ENCODE measurements at places on chromosomes 16 and 17. TPM values are rescaled to one million over a fixed set of nuclear protein-coding genes. Genes with fewer than 3 reads are reported as not detected.

GRCh38 chr17:20053361-20053964 is 44.3 kb downstream of the SPECC1 start:
- no peak for DNase-seq
- H3K36me3 ChIP-seq, result peaks cover 7% of the 10 kb centered on the region
- H3K4me1 ChIP-seq, result no peaks in the 10 kb centered on the region
- no peak overlapping the region for H3K27ac ChIP-seq
- no peak overlapping the region for H3K4me3 ChIP-seq

GRCh38 chr16:54633943-54634362 is 296.7 kb upstream of the IRX5 start:
- H3K27me3 ChIP-seq, result peaks cover 9% of the 10 kb centered on the region
- H3K4me3 ChIP-seq, result no peak overlapping the region
- no peak for DNase-seq

- no peak overlapping the region for H3K4me3 ChIP-seq
- no peaks in the 10 kb centered on the region for H3K36me3 ChIP-seq
- H3K27me3 ChIP-seq, result no peaks in the 10 kb centered on the region
- H3K27ac ChIP-seq, result no peak overlapping the region
Measured at GRCh38 chr16:53753431-53753830, 49.5 kb downstream of the FTO start.

GRCh38 chr17:13036751-13037150 is 18.9 kb upstream of the ELAC2 start:
- H3K4me3 ChIP-seq, result no peak overlapping the region
- H3K27ac ChIP-seq, result no peak overlapping the region
- peaks cover 6% of the 10 kb centered on the region for H3K4me1 ChIP-seq
- no peak for DNase-seq
- peaks cover 8% of the 10 kb centered on the region for H3K36me3 ChIP-seq

DNA sequence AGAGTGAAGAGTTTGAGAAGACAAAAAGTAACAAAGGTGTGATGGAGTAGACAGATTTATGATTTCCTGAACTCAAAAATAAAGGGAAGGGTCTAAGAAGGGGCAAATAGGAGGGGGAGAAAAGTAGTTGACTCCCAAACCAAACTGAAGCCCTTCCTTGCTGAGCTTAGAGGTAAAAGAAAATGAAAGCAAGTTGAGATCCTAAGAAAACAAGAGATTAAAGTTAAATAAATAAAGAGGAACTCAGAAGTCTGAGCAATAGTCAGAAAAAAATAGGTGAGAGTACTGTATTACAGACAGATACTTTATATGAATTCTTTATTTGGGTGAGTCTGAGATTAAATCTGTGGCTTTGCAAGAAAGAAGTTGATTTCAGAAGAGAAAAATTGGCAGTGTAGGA is 3.3 kb upstream of the PSMD12 start:
- H3K4me3 ChIP-seq, result no peak overlapping the region
- H3K36me3 ChIP-seq, result peaks cover 11% of the 10 kb centered on the region
- DNase-seq, result no peak
- no peaks in the 10 kb centered on the region for H3K27me3 ChIP-seq
- H3K27ac ChIP-seq, result no peak overlapping the region

- DNase-seq, result no peak
- no peaks in the 10 kb centered on the region for H3K27me3 ChIP-seq
- H3K36me3 ChIP-seq, result no peaks in the 10 kb centered on the region
- H3K4me1 ChIP-seq, result no peaks in the 10 kb centered on the region
Measured at GRCh38 chr16:1124795-1125194, 28.1 kb upstream of the CACNA1H start.

DNA sequence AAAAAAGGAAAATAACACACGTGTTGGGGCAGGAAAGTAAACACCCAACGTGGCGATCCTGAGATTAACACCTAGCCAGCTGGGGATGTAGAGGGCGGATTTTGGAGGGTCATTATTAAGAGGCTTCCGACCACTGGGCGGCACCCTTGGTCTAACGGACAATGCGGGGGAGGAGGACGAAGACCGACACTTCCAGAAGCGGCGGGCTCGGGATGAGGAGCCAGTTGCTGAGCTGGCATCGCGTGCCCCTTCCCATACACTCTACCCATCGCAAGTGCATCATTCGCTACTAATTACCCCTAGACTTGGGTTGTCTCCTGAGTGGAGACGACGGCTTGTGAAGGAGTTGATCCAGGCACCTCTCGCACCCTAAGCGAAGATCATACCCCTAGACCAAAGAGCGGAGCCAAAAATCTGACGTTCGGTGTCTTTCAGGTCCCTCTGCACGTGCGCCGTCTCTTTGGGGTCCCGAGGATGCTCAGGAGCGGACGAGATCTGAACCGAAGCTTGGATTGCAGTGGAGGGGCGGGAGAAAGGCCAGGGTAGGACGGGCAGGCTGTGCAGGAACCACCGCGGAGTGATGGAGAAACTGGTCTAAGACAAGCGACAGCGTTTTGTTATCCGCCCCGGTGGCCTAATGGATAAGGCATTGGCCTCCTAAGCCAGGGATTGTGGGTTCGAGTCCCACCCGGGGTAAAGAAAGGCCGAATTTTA is 17.6 kb downstream of the ZNF213 start:
- H3K27me3 ChIP-seq, result peaks cover 6% of the 10 kb centered on the region
- peaks cover 3% of the 10 kb centered on the region for H3K36me3 ChIP-seq
- DNase-seq, result peak; percentile 78
- peak overlapping the region; percentile 91 for H3K27ac ChIP-seq

- H3K4me1 ChIP-seq, result no peaks in the 10 kb centered on the region
- H3K27me3 ChIP-seq, result peaks cover 47% of the 10 kb centered on the region
- H3K36me3 ChIP-seq, result no peaks in the 10 kb centered on the region
- no peak for DNase-seq
- no peak overlapping the region for H3K4me3 ChIP-seq
Measured at GRCh38 chr17:5123343-5124124, 7.7 kb downstream of the USP6 start.

DNA sequence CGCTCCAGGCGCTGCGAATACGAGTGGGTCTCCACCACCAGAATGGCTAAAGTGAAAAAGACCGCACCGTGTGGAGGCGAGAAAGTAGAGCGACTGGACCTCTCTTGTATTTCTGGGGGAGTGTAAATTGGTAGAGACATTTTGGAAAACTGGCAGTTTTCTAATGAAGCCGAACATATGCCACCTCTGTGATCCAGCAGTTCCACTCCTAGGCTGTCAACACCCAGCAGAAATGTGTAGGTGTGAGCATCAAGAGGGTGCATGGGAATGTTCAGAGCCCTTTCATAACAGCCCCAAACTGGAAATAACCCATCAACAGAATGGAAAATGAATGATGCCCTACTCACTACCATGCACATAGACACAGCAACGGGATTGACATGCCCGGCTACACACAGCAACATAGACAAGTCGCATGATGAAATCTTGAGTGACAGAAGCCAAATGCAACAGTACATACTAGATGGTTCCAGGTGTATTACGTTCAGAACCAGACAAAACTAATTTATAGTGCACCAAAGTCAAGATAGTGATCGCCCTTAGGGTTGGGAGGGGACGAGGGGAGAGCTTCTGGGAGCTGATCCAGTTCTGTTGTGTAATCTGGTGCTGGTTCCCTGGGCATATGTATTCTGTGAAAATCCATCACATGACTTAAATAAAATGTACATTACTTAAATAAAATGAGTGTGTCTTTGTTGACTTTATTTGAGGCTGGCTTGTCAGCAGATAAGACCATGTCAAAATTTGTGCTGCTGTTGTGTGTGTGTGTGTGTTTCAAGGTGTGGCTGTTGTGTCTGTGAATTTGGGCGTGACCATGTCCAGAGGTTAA is 877 bp upstream of the BCL7C start:
- H3K27ac ChIP-seq, result peak overlapping the region; percentile 49
- H3K27me3 ChIP-seq, result no peaks in the 10 kb centered on the region

DNA sequence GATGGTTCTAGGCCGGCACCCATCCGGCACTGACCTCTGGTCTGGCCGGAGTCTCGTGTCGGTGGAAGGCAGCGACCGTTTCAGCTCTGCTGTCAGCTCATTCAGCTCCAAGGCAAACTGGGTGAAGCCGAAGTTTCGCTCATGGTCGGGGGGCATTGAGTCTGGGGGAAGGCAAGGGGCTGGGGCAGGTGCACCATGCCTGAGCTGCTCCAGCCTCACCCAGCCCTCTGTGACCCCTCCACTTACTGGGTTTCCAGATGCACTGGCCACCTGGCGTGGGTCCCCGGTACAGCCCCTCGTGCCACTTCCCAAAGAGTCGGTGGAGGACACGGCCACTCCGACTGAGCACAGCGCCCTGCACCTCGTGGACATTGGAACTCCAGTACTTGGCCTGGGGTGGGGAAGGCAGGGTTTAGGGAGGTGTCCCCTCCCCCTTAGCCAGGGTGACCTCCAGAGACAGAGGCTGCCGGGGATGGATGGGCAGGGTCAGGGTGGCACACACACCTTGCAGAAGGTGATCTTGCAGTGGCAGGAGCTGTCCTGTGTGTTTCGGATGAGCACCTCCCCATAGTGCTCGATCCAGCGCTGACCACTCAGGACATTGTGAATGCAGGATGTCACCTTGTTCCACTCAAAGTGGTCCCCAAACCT is 12.6 kb downstream of the OSBPL7 start:
- H3K4me3 ChIP-seq, result no peak overlapping the region
- H3K27me3 ChIP-seq, result no peaks in the 10 kb centered on the region
- no peaks in the 10 kb centered on the region for H3K36me3 ChIP-seq
- DNase-seq, result no peak
- H3K27ac ChIP-seq, result no peak overlapping the region

- no peaks in the 10 kb centered on the region for H3K36me3 ChIP-seq
- H3K4me1 ChIP-seq, result peaks cover 9% of the 10 kb centered on the region
- no peak overlapping the region for H3K4me3 ChIP-seq
- DNase-seq, result no peak
- H3K27ac ChIP-seq, result no peak overlapping the region
Measured at GRCh38 chr17:2020721-2021120, 4.4 kb downstream of the RTN4RL1 start.

GRCh38 chr17:78652913-78653312 is 75.7 kb upstream of the DNAH17 start:
- H3K27ac ChIP-seq, result no peak overlapping the region
- H3K27me3 ChIP-seq, result no peaks in the 10 kb centered on the region
- H3K36me3 ChIP-seq, result peaks cover 10% of the 10 kb centered on the region
- no peak for DNase-seq

GRCh38 chr17:6682339-6682738 is 30.8 kb downstream of the C17orf100 start:
- no peaks in the 10 kb centered on the region for H3K36me3 ChIP-seq
- H3K4me3 ChIP-seq, result no peak overlapping the region
- peaks cover 36% of the 10 kb centered on the region for H3K27me3 ChIP-seq
- H3K4me1 ChIP-seq, result no peaks in the 10 kb centered on the region

DNA sequence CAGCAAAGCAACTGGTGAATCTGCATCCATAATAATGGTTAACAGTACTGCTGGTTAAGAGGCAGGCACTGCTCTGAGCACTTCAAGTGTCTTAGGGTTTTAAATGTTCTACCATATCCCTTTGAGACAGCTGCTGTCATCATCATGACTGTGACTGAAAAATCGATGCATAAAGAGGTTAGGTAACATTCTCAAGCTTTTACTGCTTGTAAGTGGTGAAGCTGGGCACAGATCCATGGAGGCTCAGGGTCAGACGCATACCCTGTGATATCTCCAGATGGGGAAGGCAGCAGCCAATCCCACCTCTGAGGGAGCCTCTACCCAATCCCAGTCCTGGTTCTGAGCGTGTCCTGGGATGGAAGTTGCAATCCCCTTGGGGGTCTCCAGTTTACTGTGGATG is 57.6 kb upstream of the SOX9 start:
- no peaks in the 10 kb centered on the region for H3K4me1 ChIP-seq
- no peaks in the 10 kb centered on the region for H3K27me3 ChIP-seq
- DNase-seq, result no peak
- H3K27ac ChIP-seq, result no peak overlapping the region

The NUFIP2 gene
- total RNA-seq, result 72.9 TPM

The ZPBP2 gene
- 0.81 TPM for total RNA-seq

The NHERF1 gene
- total RNA-seq, result 81.2 TPM

The CCDC137 gene
- 26.1 TPM for total RNA-seq

The MAF gene
- total RNA-seq, result 46.7 TPM

The SLC35G6 gene
- 0.25 TPM for total RNA-seq

The HASPIN gene
- 25.7 TPM for total RNA-seq

The SMPD3 gene
- total RNA-seq, result 0.19 TPM

The SPATA32 gene
- 1.7 TPM for total RNA-seq

The CYB5D1 gene
- 6.7 TPM for total RNA-seq
